CD4-positive, alpha-beta T cell treated with Interleukin-12 subunit alpha and Interleukin-12 subunit beta, for 1 hour (primary cell): ENCODE measurements at places on chromosomes 16 and 17.

DNA sequence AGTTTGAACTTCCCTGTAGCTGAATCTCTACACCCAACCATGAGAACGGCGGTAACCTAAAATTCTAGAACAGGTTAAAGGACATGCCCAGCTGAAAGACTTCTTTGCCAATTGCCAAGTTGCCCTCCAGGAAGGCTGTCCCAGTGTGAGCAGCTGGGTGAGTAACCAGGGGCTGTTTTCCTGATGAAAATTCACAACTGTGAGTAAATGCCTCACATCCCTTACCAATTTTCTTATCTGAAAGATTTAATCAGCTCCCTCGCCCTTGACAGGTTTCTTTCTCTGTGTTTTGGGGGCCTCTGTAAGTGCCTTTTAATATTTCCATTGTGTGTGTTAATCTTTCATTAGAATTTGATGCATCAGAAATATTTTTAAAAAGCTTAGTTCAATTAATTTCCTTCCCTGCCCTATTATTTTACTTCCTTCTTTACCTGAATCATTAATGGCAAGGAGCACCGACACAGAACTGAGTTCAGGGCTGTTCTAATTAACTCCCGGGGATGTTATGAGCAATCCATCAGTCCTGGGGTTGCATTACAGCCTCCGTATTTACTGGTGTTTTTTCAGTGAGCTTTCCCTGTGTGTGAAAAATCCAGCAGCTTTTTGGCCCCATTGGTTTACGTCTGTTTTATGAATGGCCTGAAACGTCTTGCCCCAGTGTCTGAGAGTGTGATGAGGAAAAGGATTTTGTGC lies 152.9 kb downstream of the CLEC16A start:
- DNase-seq = no peak

DNA sequence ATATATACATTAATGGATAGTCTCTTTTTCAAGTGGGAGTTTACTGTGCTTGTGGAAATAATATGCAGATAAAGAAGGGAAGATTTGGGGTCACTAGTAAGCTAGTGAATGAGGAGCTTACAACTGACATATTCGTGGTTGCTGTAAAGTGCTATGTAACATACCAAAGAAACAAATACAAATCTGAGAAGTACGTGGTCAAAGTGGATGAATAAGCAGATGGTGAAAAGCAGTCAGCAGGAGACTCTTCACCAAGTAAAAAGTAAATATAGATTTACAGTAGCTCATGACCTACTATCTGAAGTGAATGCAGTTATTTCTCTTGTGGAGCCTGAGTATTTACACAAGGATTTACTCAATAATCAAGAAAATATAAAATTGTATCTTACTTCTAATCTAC lies 136.6 kb upstream of the ELAC2 start:
- DNase-seq = no peak

- DNase-seq = no peak
Measured at GRCh38 chr16:4411684-4412083, 4.7 kb downstream of the CORO7 start.

DNA sequence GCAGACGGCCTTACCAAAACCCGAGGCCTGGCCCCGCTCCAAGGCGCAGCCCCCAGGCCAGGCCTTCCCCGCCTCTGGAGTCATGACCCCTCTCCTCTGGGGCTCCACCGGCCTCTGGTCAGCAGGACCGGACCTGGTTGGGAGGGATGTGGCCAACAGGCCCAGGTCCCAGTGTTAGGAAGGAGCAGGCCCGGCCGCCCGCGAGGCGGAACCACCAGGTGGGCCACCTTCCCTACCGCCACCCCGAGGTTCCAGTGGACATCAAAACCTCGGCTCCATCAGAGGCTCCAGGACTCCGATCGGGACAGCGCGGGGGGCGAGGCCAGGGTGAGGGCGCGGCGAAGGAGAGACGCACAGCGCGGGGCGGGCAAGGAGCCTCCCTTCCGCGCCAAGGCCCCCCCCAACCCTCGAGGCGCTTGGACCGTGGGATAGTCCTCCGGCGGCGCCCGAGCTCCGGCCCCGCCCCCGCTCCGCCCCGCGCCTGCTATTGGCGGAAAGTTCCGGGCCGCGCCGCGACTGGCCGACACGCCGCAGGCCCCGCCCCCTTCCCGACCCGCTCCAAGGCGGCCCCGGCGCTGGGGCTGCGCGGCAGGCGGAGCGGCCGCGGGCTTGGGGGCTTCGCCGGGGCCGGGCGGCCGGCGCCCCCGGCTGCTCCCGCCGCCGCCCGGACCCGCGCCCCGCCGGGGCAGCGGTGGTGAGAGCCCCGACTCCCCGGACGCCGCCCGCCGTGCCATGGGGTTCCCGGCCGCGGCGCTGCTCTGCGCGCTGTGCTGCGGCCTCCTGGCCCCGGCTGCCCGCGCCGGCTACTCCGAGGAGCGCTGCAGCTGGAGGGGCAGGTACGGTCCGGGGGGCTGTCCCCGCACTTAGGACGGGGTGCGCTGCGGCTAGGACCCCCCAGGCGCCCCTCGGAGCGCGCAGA lies at the start of gene METRN:
METRN (plus strand) TSS at position 561 of the 919 bp plus-strand sequence; CDS start at position 733, 172 bp downstream.
- peak; percentile 91 for DNase-seq

- DNase-seq = no peak
Measured at GRCh38 chr17:71164561-71164960, 956.3 kb upstream of the SOX9 start.

- DNase-seq = no peak
Measured at GRCh38 chr16:54407596-54407995, 121.0 kb upstream of the IRX3 start.

- no peak for DNase-seq
Measured at GRCh38 chr17:41959336-41960095, 7.1 kb upstream of the CNP start.

DNA sequence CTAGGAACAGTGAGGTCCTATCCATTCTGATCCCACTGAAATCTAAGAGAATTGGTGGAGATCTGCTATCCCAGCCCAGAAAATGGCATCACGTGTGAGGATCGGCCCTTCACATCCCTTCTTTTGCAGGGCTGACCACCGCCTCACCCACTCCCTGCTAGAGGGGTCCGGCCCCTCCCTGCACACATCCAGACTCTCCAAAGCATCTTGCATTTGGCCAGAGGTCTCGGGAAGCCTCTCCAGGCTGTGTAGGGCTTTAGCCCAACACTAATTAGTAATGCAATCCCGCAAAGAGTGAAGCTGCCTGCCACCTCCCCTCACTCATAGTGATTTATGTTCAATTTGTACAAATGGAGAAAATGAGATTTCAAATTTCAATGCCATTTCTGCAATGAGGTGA lies 434.4 kb upstream of the ZFHX3 start:
- no peak for DNase-seq

GRCh38 chr16:67782567-67783352 lies 23.6 kb downstream of the RANBP10 start:
- no peak for DNase-seq

- DNase-seq = peak; percentile 2
Measured at GRCh38 chr16:74304164-74304834, 7.7 kb downstream of the PSMD7 start.

DNA sequence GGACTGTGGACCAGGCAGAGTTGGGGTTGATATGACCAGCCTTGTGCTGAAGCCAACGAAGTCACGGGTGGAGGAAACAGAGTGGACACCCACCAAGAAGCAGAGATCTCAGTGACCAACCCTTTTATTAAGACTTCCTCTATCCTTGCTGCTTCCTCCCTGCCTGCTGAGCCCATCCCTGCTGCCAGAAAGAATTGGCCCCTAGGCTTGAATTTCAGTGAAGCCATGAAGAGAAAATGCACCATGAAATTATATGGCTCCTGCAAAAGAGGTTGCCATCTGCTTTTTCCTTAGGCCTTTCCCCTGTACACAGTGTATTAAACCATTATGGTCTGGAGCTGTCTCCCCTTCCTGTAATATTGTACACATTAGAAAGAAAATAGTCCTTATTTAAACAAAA lies 246.7 kb downstream of the HS3ST3B1 start:
- DNase-seq = no peak

DNA sequence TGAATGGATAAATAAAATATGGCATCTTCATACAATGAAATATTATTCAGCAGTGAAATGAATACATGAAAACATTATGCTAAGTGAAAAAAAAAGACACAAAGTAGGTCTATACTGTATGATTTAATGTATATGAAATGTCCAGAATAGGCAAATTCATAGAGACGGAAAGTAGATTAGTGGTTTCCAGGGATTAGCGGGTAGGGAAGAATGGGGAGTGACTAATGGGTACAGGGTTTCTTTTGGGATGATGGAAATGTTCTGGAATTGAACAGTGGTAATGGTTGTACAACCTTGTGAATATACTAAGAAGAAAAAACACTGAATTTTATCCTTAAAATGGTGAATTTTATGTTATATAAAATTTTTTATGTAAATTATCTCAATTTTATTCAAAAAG lies 8.5 kb upstream of the MYCBPAP start:
- no peak for DNase-seq

DNA sequence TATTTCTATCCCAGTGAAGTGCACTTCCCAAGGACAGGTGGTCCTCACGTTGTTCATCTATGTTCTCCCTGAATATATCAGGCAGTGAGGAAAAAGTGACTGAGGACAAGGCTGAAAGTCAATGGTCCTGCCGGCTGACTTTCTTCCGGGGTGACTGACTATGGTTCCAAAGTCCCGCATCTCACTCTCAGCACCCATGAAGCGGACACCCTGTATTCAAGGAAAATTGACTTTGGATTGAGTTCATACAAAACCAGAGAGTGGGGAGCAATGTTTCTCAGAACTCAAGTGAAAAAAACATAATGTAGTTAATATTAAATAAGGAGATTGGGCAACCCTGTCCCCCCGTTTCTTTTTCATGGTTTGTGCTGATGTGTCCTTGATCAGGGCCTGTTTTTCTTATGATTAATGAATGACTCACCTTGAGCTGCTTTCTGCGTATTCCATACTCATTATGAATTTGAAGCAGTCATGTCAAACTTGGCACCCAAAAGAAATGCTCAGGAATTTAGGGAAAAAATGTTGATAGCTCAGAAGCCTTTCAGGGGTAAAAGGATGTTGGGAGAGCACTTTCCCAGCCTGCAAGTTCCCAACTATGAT lies 184.0 kb downstream of the CYLD start:
- no peak for DNase-seq

- DNase-seq = peak; percentile 45
Measured at GRCh38 chr17:5585836-5586521, 1.7 kb upstream of the NLRP1 start.

DNA sequence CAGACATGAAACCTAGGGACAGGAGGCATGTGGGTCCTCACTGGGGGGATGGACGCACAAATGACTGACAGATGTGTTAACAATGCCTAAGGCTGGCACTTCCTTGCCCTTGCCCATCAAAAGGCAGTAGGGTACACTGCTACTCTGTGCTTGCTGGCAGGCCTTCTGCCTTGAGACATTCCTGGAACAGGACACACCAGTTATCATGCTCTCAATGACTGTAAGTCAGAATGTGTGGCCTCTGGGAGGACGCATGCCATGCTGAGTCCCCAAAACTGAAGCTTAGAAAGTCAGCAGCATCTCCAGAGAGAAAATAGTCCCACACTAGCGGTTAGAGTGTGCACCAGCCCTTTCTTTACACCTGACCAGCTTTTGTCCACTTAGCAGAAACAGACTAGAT lies 16.1 kb upstream of the SREBF1 start:
- no peak for DNase-seq

DNA sequence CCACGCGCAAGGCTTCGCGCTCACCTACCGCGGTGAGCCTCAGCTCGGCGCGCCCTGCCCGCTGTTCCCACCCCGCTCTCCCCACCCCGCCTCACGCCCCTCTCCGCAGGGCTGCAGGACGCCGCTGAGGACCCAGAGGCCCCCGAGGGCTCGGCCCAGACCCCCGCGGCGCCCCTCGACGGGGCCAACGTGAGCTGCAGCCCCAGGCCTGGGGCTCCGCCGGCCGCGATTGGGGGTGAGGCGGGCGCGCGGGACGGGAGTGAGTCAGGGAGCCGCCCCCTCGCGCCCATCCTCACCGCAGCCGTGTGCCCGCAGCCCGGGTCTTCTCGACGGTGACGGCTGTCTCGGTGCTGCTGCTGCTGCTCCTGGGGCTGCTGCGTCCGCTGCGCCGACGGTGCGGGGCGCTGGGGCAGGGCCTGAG lies 1.9 kb upstream of the PAQR4 start:
- DNase-seq = no peak

- no peak for DNase-seq
Measured at GRCh38 chr17:76539631-76540271, at the start of gene PRCD. Gene PRCD, plus strand, starts transcription at chr17:76540044. Its CDS starts 98 bp downstream, at chr17:76540142.

GRCh38 chr17:82400206-82400605 lies 17.9 kb upstream of the HEXD start:
- DNase-seq = no peak

GRCh38 chr17:16820161-16820877 lies 130.3 kb downstream of the CCDC144A start:
- no peak for DNase-seq

DNA sequence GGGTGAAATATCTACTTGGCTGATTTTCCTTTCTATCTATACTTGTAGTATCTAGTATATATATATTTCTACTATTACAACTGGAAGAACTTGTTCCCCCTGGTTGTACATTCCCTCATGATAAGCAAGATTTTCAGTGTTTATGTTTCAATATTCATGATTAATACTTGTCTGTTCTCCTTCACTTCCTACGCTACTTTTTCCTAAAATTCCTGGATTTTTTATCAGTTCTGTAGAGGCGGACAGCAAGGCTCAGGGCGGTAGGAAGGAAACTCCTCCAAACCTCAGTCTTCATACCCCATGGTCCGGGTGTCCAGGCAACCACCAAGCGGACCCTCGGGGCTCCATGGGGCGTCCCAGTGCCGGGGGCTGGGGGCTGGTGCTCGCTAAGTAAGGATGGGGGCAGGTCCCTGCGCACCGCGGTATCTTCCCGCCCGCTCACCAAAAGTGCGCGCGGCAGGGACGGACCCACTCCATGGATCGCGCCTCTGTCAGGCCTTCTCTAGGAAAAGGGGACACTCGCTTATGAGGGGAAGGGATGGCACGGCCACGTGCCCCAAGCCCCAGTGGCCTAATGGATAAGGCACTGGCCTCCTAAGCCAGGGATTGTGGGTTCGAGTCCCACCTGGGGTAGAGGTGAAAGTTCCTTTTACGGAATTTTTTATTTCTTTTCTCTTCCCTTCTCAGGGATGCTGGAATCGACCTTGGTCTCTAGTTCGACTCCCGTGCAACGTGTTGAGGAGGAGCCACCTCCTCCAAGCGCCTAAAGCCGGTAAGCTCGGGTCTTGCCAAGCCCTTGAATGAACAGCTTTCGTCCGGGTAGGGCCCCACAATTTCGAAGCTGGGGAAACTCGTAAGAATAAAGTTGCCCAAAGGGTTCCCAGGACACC lies 13.2 kb downstream of the ATP5PD start:
- DNase-seq = peak; percentile 90

GRCh38 chr16:56898847-56899246 lies 33.1 kb upstream of the HERPUD1 start:
- DNase-seq = peak; percentile 19
